ENCODE measurements at places on chromosomes 13 and 19.

GRCh38 chr19:10431254-10431942 is 11.1 kb downstream of the PDE4A start:
- DNase-seq: no peak

DNA sequence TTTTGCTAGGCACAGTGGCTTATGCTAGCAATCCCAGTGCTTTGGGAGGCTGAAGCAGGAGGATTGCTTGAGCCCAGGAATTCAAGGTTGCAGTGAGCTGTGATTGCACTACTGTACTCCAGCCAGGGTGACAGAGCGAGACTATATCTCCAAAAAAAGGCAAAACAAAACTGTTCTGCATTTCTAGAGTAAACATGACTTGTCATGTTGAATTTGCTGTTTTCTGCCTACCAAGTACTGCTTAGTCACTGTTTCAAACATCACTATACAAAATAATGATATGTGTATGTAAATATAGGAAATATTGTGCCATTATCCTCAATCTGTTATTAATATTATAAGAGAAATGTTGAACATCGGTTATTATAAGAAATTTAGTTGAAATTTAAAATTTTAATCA is 9.2 kb downstream of the RFC3 start:
- no peak for DNase-seq

DNA sequence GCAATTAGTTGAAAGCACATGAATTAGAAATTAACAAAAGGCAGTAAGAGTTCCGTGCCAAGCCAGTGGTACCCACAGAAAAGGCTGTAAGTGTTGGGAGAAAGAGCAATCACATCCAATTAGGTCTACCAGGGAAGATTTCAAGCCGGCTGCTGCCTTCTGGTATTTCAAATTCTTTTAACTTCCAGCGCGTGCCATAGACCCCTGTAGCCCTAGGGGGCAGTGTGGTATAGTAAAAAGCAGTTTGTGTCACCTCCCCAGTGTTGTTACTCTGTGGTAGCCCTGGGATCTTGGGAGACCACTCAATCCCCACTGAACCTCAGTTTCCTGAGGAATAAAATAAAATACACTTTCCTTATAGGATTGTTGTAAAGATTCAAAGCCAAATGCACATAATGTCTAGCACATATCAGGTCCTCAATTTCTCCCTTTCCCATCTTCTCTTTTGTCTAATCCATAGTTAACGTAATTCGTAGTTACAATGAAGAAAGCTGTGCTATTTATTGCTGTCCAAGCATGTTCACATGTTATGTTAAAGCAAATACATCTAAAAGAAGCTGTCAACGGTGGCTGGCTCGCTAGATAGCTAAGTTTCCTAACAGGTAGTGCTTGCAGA is 230.2 kb downstream of the TDRD3 start:
- DNase-seq: peak; percentile 19

DNA sequence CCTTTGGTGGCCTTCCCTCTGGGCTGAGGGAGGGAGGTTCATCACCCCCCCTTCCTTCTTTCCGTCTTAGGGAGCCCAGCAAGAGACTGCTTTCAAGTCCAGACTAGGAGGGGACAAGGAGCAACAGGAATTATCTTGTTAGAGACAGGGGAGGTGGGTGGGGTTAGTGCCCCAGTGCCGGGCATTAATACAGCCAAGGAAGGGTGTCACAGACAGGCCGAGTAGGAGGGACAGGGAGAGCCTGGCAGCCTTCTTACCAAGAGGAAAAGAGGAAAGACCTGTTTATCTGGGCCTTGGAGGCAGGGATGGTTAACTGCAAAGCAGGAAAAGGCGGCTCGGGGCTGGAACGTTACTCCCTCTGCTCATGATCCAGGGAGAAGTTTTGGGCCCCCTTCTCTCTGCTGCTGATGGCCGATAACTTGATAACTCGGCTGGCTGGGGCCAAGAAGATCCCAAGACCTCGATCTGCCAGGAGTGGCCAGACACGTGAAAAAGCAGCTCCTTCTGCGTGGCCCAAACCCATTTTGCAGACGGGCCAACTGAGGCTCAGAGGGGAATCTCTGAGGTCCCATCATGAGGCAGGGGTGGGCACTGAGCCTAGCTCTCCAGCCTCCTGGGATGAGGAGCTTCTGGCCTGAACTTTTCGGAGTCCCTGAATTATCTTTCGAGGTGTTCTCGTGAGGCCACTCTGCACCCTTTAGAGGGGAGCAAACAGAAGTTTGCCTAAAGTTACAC is 79.3 kb downstream of the PTPRS start:
- no peak for DNase-seq
